A549 (cell line): ENCODE measurements at places on chromosomes 4 and X. TPM values are rescaled to one million over a fixed set of nuclear protein-coding genes. Genes with fewer than 3 reads are reported as not detected.

DNA sequence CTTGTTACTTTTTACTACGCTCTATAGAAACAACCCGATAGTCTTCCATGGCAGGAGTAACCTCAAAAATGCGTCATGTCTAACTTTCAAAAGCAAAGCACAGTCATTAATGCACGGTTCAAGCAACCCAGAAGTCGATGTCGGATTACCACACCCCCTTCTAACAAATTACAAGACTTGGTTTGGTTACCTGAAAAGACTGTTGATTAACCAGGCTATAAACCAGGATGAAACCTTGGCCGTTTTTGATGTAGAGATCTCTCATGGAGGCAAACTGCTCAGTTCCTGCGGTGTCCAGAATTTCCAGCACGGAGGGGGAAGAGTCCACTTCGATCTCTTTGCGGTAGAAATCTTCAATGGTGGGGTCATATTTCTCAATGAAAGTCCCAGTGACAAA lies 2.4 kb downstream of the RAP2C start:
- no peak for DNase-seq

GRCh38 chrX:26574234-26574633 lies 358.3 kb downstream of the MAGEB5 start:
- DNase-seq: no peak

VEGFD gene
- polyA plus RNA-seq: 0.57 to 0.66 TPM (median 0.62 TPM) in 3 replicates

- peak; percentile 64 for DNase-seq
Measured at GRCh38 chr4:127782025-127782274, 172 bp upstream of the HSPA4L start.

DNA sequence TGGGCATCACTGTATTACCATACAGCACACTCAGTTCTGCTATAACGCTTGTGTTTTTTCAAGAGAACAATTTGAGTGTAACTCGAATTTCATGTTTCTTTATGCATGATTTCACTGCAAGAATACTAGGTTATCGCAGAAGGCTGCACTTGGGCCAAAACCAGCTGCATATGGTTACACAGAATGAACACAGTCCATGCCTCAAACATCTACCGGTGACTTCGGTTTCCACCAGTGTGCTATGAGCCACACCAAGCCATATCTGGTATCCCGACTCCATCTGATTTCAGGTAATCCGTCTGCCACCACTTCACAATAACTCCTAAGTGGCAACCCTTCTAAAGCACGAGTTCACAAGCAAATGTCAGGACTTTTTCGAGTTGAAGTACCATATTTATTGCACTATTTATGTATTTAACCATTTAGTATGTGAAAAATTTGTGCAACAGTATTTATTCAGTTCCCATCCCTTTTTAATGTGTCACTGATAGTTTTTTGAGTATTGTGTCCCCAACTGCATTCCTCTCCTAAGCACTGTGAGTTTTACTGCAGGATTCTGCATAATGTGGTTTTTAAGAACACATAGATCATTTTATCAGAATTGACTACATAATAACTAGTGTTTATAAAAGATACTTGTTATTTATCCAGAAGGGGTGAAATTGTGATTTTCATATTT lies 111.8 kb downstream of the APBB2 start:
- DNase-seq: no peak

ITM2A gene
- 0.11 to 0.13 TPM in 2 of 3 replicates, not detected in the other for polyA plus RNA-seq

DNA sequence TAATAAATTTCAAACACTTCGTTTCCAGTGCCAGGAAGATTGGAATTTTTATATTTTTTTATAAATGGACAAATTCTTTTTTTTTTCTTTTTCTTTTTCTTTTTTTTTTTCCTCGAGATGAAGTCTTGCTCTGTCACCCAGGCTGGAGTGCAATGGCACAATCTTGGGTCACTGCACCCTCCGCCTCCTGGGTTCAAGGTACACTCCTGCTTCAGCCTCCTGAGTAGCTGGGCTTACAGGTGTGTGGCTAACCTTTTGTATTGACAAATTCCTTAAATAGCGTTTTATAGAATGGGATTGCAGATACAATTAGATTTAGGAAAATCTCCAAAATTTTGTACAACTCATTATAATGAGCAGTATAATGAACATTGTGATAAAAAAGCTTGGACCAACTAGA lies 328.9 kb downstream of the ARHGAP24 start:
- no peak for DNase-seq

GRCh38 chr4:97370568-97370967 lies 772.7 kb downstream of the STPG2 start:
- no peak for DNase-seq

GRCh38 chr4:36610628-36611027 lies 329.2 kb downstream of the DTHD1 start:
- DNase-seq: no peak

GRCh38 chrX:112457788-112458187 lies 221.9 kb downstream of the LHFPL1 start:
- no peak for DNase-seq

NALF2 gene
- 1.7 to 2.2 TPM (median 2.1 TPM) in 3 replicates for polyA plus RNA-seq

CXCL3 gene
- 5.1 to 5.5 TPM (median 5.2 TPM) in 3 replicates for polyA plus RNA-seq

DNA sequence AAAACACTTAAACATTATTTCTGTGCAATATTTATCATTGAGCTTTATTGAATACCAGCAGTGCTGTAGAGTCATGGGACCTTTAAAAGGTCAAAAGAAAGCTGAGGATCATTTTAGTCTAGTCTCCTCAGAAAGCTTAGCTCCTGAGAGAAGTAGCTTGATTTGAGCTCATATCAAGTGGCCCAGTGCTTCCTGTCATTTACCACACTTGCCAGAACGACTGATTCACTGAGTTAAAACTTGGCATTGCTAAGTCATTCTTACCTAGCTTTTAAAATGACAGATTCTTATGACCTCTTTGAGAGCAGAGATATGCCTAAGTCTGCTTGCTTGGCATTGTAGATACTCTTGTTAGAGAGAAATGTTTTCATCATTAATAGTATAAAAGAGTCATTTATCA lies 15.2 kb downstream of the SEPTIN11 start:
- no peak for DNase-seq

GRCh38 chr4:139642364-139642763 lies 23.3 kb upstream of the MGST2 start:
- no peak for DNase-seq

DNA sequence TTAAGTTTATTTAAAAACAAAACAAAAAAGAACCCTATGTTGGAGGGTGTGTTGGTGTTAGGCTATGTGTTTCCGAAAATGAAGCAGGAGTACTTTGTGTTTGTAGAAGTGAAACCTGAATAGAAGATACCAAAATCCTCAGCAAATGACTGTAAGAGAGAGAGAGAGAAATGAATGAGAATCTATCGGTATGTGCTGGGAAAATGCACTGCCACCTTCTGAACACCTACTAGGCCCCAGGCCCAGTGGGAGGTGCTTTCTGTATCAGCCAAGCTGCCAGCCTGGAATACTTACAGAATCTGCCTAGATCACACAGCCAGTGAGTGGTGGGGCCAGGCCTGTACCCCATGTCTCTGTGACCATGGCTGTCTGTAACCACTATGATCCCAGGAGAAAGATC lies 14.9 kb upstream of the PIM2 start:
- no peak for DNase-seq

DNA sequence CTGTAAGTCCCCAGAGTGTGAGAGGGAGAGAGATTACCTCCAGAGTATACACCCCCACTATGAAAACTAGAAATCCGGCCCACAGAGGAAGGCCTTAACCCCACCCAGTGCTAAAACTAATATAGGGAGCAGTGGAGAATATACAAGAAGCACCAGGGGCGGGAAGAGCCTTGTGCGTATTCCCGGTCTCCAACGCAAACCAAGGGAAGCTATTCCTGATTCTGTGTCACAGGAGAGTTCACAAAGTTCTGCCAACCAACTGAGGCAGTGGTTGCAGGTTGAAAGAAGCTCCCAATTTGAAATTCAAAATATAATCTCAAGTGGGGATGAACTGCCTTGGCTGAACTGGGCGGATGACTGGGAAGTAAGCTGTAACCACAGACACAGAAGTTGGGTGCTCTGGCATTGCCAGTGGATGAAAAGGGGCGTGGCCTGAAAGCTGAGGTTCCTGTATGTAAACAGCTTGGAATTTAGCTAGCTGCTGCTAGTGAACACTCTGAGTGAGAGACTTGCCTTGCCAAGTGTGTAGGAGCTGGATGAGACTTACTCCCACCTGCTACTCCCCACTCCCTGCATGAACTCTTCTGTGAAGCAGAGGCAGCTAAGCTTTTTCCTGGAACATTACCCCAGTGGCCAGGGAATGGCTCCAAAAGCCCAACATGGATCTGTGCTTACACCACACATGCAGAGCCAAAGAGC lies 32.7 kb downstream of the ELF2 start:
- DNase-seq: no peak

GRCh38 chrX:12977761-12978204 lies 2.9 kb downstream of the TMSB4X start:
- DNase-seq: no peak

GRCh38 chr4:105002278-105002677 lies 144.4 kb upstream of the TET2 start:
- DNase-seq: no peak

TRMT2B gene
- 14.2 to 15.0 TPM (median 14.3 TPM) in 3 replicates for polyA plus RNA-seq

CD38 gene
- 7.8 to 9.1 TPM (median 8.2 TPM) in 3 replicates for polyA plus RNA-seq

ARHGAP6 gene
- not detected in 3 replicates for polyA plus RNA-seq

GRCh38 chr4:2104556-2105345 lies 45.6 kb downstream of the NAT8L start:
- no peak for DNase-seq

DNA sequence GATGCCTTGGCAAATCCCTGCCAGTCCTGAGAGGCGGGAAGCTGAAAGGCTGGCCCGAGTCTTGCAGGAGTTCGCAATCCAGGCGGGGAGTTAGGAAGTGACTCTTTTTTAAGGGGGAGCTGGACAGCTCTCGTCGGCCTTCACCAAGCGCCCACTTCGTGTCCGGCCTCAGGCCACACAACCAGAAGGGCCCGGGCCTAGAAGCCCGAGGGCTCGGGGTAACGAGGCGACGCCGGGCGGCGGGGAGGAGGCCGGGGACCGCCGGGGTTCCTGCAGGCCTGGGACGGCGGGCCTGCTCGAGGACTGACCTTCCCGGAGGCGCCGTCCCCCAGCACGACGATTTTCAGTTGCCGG lies 395 bp downstream of the RAB28 start:
- peak; percentile 2 for DNase-seq

AMER1 gene
- polyA plus RNA-seq: 2.8 to 3.1 TPM (median 2.9 TPM) in 3 replicates

DNA sequence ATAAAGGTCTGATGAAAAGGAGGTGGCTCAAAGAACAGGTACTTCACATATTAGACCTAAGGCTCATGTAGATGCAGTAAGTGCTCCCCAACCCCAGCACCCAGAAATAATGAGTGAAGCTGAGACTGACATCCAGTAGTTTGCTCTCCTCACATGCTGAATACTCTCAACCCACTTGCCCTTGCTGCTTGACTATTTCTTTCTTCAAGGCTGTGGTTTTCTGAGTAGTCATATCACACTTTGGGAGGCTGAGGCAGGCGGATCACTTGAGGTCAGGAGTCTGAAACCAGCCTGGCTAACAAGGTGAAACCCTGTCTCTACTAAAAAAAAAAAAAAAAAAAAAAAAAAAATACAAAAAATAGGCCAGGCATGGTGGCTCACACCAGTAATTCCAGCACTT lies 51.5 kb upstream of the PRPS1 start:
- DNase-seq: no peak

DNA sequence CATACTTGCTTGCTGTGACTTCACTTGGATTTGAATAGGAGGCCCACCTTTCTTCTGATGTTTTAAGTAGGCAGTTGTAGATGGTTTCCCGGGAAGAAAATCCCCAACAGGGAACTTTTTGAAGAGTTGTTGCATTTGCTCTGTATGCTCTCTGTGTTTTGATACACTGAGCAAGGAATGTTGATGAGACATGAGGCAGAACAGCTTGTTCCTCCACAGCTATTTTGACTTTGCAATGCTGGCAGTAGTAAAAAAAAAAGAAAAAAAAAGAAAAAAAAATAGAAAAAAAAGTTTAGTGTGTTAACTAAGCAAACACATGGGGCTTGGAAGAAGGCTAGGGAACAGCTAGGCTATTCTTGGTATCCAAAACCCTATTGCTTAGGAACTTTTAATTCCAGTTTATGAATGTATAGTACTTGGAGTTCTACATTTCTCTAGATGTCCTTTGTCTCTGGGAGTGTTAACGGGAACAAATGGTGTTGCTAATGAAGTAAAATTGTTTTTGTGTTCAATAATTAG lies 23.4 kb upstream of the PAQR3 start:
- no peak for DNase-seq

- DNase-seq: peak; percentile 65
Measured at GRCh38 chr4:154577324-154577723, 13.2 kb downstream of the FGA start.

DIPK2B gene
- not detected in 3 replicates for polyA plus RNA-seq

GRCh38 chrX:5084279-5084678 lies 1144.4 kb downstream of the NLGN4X start:
- DNase-seq: no peak

RAB9B gene
- 0.09 to 0.17 TPM (median 0.14 TPM) in 3 replicates for polyA plus RNA-seq

DNA sequence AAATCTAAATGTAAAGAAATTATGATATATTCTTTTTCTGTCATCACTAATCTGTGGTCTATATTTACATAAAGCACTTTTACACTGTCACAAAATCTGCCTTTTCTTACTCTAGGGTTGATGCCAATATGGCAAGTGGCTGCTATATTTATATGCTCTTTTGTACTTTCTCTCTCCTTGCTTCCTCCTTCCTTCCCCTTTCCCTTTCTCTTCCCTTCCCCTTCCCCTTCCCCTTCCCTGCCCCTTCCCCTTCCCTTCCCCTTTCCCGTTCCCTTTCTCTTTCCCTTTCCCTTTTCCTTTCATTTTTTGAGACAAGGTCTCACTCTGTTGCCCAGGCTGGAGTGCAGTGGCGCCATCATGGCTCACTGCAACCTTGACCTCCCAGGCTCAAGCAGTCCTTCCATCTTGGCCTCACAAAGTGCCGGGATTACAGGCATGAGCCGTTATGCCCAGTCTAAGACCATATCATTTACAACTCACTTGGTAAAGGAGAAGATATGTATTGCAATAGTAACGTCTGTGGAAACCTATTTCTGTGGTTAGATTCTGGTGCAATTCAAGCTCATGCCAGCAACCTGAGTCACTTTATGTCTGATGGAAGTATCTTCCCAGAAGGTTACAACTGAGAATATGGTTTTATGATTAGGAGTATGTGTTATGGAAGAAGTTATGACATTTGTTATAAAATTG lies 13.9 kb upstream of the PLAC8 start:
- DNase-seq: no peak

DNA sequence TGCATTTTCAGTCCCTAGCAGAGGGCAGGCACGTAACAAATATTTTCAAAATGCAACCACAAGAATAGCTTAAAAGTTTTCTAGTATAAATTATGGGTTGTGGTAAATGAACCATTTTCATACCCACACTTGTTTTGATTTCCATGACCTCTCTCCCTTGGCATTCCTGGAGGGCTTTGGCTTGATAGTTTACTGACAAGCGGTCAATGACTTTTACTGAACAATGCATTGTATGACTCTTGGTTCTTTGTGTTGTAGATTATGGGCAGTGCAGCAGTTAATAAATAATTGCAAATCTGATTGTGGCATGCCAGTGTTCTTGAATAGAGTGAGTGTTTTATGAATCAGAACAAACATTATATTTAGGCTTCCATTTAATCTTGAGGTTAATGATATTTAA lies 285.2 kb upstream of the ARX start:
- DNase-seq: no peak

GRCh38 chr4:1792158-1792831 lies 798 bp upstream of the FGFR3 start:
- no peak for DNase-seq
